Placental pericyte (primary cell): ENCODE measurements at places on chromosomes 7 and 10. TPM values are rescaled to one million over a fixed set of nuclear protein-coding genes. Genes with fewer than 3 reads are reported as not detected.

Gene NEUROD6
- not detected in 2 replicates for total RNA-seq

Gene SYNPO2L
- under 0.01 and 0.43 TPM in 2 replicates for total RNA-seq

Gene CYP2C18
- not detected in 2 replicates for total RNA-seq

Gene VGF
- not detected in 2 replicates for total RNA-seq

Gene CLDN4
- 0.22 TPM in 1 of 2 replicates, not detected in the other for total RNA-seq

Gene PLEKHS1
- total RNA-seq, result under 0.01 TPM in 1 of 2 replicates, not detected in the other

Gene SPDYE9
- total RNA-seq, result not detected in 2 replicates

Gene WEE2
- not detected in 2 replicates for total RNA-seq

Gene AGR3
- total RNA-seq, result not detected in 2 replicates

Gene HDAC9
- total RNA-seq, result 10.3 and 15.2 TPM in 2 replicates

Gene ATOH7
- not detected in 2 replicates for total RNA-seq

Gene CPA1
- 1.8 TPM in 1 of 2 replicates, not detected in the other for total RNA-seq

Gene PVRIG
- not detected in 2 replicates for total RNA-seq

Gene GHITM
- total RNA-seq, result 153 and 256 TPM in 2 replicates

Gene HECTD2
- total RNA-seq, result 7.4 and 12.9 TPM in 2 replicates

Gene SNCG
- total RNA-seq, result 3.3 and 3.9 TPM in 2 replicates

Gene CAMK2B
- 0.22 and 0.43 TPM in 2 replicates for total RNA-seq

Gene FAM24B
- total RNA-seq, result 0.66 and 2.4 TPM in 2 replicates

Gene SFMBT2
- total RNA-seq, result 0.22 and 1.0 TPM in 2 replicates

Gene ABCC2
- 0.22 and 1.0 TPM in 2 replicates for total RNA-seq

Gene PRLHR
- total RNA-seq, result not detected in 2 replicates

Gene SBDS
- total RNA-seq, result 71.3 and 105 TPM in 2 replicates

Gene HOXA10
- 15.5 and 23.3 TPM in 2 replicates for total RNA-seq

Gene ANKRD26
- total RNA-seq, result 5.5 and 8.7 TPM in 2 replicates

Gene GAD2
- total RNA-seq, result not detected in 2 replicates

Gene C7orf33
- total RNA-seq, result not detected in 2 replicates
